Mesenteric fat pad (tissue), 1 donor: ENCODE measurements at places on chromosomes 7 and 10.

- DNase-seq = no peak
These were observed 34.9 kb downstream of the IL15RA start for GRCh38 chr10:5942474-5942873.

DNA sequence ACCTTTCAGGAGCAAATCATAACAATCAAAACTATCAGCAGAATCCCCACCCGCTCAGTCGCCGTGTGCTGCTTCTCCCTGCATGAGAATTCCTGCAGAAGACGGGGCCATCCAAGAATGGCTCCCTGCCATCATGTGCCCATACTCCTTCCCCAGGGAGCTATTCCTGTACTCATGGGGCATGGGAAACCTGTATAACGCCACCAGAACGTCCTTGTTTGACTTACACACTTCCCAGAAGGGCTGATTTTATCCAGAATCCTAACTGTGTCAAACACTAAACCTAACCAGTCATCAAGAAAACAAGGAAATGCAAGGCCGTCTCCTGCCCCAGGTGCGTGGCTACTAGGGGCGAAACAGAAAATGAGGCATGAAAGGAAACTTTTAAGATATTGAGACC, 16.0 kb downstream of the DIP2C start:
- DNase-seq = no peak

GRCh38 chr7:69208276-69208675, 390.0 kb upstream of the AUTS2 start:
- DNase-seq = no peak

DNA sequence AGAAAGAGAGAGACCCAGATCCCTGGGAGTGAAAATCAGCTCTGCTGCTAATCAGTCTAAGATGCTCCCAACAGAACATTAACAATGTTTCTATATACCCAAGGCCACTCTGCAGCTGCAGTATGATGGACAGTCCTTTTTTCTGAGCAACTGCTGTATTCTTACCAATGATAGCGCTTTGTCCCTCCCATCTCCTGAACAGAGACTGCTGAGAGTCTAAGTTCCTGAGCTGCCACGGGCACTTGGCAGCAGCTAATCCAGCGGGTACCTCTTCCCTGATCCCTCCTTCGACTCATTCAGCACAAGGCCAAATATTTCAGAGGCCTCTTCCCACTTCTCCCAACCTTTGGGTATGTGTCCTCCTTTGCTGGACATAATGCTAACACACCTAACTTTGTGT, 7.7 kb downstream of the CPVL start:
- DNase-seq = no peak

DNA sequence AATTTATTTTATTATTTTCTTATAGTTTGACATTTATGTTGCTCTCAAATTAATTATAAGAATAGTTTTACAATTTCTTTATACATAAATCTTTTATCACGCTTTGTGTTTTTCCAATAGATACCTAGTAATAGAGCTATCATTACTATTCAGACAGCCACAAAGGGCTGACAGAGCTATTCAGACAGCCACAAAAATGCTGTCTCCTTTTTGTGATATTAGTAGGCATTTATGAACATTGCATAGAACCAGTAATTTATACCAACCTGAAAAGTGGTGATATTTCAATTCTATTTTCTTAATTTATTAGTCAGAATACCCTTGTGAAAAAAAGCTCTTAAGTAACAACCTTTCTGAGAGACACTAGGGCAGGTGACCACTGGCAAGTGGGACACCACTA, 34.2 kb upstream of the IGFBP3 start:
- no peak for DNase-seq

- DNase-seq = no peak
These were observed 493.1 kb downstream of the XPNPEP1 start for GRCh38 chr10:109430043-109430760.

DNA sequence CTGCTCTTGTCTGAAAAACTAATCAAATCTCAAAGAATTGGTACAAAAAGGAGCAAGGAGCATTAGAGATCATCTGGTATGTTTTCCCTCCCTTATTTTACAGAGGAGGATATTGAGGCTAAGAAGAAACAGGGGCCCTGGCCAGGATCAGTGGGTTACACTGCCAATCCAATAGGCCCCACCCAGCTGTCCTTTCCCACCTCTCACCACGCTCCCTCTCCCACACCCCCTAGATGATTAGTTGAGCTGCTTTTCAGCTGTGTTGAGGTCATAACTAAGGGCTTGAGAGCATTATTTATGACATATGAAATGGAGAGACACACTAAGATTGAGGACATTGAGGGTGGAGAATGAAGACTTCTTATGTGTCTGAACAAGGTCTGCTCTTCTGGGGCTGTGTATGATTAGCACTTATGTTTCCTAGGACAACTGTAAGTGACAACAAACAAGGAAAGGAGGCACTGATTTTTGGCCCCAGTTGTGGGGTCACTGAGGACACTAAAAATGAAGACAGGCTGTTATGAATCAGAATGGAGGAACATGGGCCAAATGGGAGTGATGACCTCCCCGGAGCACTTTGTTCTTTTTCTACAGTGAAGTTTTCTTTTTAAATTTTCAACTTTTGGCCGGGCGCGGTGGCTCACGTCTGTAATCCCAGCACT, 26.5 kb downstream of the VWA2 start:
- DNase-seq = no peak

DNA sequence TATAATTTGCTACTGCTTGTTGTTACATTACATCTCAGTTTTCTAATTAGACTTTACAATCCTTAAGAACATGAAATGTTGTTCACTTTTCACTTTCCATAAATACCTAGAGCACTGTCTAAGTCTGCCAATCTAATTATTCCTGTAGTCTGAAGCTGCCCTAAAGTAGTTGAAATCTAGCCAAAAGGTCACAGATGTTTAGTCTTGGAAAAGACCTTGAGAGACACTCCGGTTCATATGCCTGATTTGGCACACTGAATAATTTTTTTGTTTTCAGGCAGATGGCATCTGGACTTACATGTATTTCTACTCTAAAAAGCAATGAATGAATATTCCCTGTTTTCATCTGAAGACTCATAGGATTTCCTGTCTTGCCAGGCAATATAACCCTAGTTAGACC, 359.1 kb downstream of the ANKRD7 start:
- DNase-seq = no peak

- DNase-seq = no peak
These were observed 563 bp upstream of the JMJD1C start for GRCh38 chr10:63466144-63466935.

- DNase-seq = no peak
These were observed 4.7 kb upstream of the NOS3 start for GRCh38 chr7:150986099-150986512.

GRCh38 chr7:99028261-99028973, 115.5 kb downstream of the SMURF1 start:
- DNase-seq = peak; percentile 65

DNA sequence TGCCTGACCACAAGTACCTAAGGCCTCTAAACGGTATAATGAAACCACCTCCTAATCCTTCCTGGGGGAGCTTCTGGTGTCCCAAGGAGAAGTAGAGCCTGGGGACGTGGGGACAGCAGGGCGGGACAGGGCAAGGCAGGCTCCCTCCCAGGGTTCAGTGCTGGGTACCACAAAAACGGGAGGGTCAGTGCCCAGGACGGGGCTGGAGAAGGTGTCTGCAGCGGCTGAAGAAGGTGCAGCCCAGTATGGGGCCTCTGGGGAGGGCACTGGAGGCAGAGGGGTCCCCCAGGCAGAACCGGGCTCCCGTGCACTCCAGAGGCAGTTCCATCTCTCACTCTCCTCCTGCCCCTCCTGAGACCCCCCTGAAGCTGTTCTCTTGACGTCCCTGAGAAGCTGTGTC, 46.2 kb downstream of the DPYSL4 start:
- DNase-seq = no peak

- no peak for DNase-seq
These were observed 59.8 kb downstream of the LHPP start for GRCh38 chr10:124521429-124521871.
